ENCODE measurements at places on chromosomes 7 and 10.

DNA sequence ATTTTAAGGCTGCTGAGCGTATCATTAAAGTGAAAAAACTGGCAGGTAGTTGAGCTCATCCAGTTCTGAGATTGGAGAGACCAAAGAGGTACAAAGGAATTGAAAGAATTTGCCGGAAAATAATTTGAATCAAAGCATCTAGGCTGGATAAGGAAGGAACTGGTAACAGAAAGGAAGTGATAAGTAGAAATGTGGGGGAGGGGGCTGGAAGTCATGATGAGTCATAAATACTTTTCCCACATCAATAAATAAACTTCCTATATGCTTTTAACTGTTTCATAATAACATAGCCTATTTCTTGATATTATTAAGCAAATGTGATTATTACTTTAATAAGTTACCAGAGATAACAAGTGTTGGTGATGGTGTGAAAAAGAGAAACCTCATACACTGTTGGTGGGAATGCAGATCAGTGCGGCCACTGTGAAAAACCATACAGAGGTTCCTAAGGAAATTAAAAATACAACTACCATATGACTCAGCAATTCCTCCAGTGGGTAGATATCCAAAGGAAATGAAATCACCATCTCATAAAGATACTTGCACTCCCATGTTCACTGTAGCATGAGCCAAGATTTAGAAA is 27.0 kb downstream of the ZNF438 start:
- DNase-seq = peak; percentile 82

DNA sequence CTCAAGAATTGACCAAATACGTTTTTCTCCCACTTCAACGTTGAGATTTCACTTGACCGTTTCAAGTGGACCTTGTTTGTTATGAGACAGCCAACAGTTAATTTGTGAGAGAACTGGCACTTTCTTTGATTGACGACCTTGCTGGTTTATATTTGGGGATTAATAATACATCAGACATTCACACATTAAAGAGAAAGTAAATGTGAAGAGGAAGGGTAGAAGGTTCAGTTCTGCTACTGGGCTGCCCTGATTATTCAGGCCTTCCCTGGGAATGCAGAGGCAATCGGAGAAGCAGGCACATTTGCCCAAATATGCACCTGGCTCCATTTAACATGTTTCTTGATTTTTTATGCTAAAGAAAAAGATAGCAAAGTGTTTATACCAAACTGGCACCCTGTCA is 114.1 kb downstream of the POU6F2 start:
- no peak for DNase-seq

- DNase-seq = no peak
Observed at GRCh38 chr7:4798706-4799235, 23.3 kb downstream of the AP5Z1 start.

GRCh38 chr10:107918171-107918570 is 753.7 kb upstream of the SORCS1 start:
- DNase-seq = no peak

DNA sequence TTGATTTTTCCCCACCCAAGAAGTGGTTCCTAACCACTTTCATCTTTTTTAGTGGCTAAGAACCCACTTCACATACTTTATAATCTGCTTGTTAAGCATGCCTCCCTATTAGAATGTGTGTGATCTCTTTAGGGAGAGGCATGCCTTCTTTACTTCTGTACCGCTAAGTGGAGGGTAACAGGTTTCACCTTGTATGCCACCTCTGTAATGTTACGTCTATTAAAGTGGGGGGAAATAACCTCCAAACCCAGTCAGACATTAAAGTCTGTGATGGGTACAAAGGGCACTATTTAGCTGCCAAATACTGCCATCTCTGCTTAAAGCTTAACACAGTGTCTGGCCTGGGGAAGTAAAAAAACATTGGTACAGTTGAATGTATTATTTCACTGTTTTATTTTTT is 51.9 kb downstream of the EPC1 start:
- no peak for DNase-seq

DNA sequence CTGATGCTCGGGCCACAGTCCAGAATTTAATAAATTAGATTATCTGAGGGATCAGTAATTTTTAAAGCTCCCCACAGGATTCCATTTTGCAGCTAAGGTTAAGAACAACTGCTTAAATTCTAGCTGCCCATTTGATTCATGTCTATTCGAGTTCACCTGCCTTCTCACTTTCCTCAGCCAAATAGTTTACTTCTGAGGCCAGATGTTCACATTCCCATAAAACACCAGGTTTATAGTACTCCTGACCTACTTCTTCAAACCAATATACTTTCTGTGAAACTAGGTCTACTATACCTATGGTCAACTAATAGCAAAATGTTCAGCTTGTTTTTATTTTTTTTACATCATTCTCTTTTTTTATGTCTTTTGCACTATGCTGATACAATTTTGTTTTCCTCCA is 86.3 kb downstream of the GPR158 start:
- DNase-seq = no peak

DNA sequence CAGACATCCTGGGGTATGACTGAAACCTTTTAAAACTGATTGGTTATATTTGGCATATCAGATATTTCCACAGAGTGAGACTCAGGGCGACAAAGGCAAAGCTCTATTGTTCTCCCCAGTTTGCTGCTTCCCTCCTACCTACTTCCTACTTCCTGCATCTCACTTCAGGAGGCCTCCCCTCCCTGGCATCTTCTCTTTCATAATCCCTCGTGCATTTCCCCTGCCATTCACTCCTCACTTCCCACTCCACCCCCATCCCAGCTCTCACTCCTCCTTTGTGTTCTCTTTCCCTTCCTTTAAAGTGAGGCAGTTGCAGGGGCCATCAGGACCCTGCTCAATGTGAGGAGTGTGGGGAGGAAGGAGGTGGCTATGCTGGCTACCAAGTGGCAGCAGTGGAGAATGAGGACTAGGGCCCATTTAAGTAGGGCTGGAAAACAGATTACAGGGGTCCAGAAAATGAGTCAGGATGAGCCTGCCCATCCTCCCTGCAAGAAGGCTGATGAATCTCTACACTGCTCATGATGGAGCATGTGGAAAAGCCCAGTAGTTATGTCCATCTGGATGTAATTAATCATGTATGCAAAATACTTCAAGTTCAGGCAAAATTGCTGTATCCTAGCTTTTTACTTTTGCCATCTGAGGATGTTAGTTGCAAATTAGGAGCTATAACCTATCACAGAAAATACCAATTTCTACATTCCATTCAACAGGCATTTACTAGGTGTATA is 311.8 kb upstream of the IMMP2L start:
- DNase-seq = peak; percentile 12

- peak; percentile 9 for DNase-seq
Observed at GRCh38 chr7:149621776-149622175, 124.2 kb upstream of the ZNF746 start.

DNA sequence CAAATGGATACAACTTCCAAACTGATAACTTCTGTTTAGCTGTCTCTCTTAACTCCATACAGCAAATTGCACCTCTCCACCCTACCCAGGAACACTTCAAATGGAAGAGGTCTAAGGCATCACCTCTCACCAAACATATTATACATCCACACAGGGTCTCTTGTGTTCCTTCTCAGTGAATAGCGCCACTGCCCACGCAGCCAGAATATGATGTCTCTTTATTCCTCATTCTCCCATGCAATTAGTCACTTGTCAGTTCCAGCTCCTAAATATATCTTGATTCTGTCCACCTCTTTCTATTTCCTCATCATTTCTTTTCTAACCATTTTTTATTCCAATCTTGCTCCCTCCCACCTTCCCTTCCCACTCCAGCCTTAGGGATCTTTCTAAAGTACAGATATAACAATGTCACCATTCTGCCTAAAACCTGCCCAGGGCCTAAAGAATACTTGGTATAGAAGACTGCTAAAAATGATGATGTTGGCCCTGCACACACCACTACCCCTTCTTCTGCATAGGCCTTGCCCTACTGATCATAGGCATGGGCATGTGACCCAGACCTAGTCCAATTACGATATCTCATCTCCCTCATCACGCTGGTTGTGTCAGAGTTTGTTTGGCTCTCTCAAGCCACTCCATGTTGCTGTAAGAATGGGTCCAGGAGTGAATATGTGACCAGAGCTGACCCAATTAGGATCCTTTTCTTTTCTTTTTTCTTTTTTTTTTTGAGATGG is 5.7 kb upstream of the TSPAN14 start:
- DNase-seq = peak; percentile 76

GRCh38 chr7:17524746-17525145 is 226.3 kb downstream of the AHR start:
- no peak for DNase-seq

GRCh38 chr10:70578371-70578947 is 24.1 kb downstream of the PRF1 start:
- DNase-seq = peak; percentile 65

- no peak for DNase-seq
Observed at GRCh38 chr7:20007510-20007909, 209.7 kb downstream of the MACC1 start.
